Choroid plexus epithelial cell (primary cell): ENCODE measurements at places on chromosomes 6 and 20.

DNA sequence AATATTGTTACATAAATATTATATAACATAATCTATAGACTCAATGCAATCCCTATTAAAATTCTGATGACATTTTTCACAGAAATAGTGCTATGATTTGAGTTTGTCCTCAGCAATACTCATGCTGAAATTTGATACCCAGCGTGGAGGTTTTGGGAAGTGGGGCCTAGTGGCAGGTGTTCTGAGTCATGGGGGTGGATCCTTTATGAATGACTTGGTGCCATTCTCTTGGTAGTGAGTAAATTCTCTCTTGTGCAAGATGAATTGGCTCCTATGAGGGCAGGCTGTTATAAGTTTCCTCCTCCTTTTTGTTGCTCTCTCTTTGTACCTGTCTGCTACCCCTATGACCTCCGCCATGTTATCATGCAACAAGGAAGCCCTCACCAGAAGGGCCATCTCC lies 65.8 kb downstream of the SHPRH start:
- no peak for DNase-seq

DNA sequence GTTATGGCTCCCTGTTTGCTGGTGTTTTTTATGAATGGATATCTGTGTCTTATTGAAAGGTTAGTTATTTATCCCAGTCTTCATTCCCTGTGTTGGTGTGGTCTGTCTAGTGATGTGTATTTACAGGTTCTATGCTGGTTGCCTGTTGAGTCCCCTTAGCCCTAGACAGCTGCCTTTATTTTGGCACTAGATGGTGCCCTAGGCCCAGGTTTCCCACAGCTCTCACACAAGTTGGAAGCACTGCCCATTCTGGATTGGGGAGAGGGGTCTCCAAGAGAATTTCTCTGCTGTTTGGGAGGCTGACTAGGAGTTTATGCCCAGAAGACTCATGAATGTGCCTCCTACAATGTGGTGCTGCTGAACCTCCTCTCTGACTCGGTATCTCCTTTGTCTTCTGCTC lies 12.4 kb downstream of the GRM1 start:
- peak; percentile 49 for DNase-seq

DNA sequence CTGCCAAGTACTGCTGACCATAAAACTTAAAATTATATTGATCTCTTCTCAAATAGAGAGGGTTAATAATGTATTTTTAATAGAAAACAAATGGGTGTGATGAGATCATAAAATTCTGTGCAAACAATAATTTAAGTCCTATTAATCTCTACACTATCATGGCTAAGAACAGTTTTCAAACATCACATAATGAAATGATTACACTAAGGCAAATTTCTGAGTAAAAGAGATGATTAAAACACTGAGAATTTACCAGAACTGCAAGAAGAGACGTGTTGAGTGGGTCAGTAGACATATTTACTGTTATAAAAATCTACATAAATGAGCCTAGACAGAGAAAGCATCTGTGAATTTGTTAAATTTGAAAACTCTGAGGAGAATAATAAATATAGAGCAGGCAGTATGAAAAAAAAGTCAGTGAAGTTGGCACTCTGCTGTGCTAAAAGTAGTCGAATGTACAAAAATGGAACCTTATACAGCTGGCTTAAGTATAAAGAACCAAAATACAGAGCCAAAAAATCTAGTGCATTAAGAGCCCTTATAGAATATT lies 302.6 kb upstream of the MANEA start:
- no peak for DNase-seq

GRCh38 chr20:7371518-7372163 lies 568.6 kb downstream of the HAO1 start:
- DNase-seq, result no peak

- no peak for DNase-seq
Measured at GRCh38 chr6:31031095-31031494, 20.8 kb downstream of the MUC22 start.

- no peak for DNase-seq
Measured at GRCh38 chr20:33657704-33658095, 4.4 kb upstream of the C20orf144 start.

GRCh38 chr6:111916747-111917146 lies 43.5 kb upstream of the FYN start:
- no peak for DNase-seq

GRCh38 chr6:18254793-18255192 lies 9.5 kb downstream of the DEK start:
- DNase-seq, result no peak

- DNase-seq, result peak; percentile 72
Measured at GRCh38 chr6:158649289-158650143, at the start of gene SYTL3. SYTL3 (plus strand) TSS chr6:158650054; CDS start chr6:158663269, 13,215 bp downstream.

GRCh38 chr6:4801491-4802110 lies 25.4 kb downstream of the CDYL start:
- DNase-seq, result no peak

GRCh38 chr20:40997116-40997515 lies 31.5 kb upstream of the TOP1 start:
- peak; percentile 45 for DNase-seq

DNA sequence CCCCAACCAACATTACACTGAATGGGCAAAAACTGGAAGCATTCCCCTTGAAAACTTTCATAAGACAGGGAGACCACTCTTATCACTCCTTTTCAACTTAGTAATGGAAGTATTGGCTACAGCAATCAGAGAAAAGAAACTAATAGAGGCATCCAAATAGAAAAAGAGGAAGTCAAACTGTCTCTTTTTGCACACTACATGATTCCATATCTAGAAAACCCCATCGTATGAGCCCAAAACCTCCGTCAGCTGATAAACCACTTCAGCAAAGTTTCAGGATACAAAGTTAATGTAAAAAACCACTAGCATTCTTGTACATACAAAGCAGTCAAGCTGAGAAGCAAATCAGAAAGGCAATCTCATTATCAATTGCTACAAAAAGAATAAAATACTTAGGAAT lies 580.4 kb upstream of the PTCHD4 start:
- no peak for DNase-seq

DNA sequence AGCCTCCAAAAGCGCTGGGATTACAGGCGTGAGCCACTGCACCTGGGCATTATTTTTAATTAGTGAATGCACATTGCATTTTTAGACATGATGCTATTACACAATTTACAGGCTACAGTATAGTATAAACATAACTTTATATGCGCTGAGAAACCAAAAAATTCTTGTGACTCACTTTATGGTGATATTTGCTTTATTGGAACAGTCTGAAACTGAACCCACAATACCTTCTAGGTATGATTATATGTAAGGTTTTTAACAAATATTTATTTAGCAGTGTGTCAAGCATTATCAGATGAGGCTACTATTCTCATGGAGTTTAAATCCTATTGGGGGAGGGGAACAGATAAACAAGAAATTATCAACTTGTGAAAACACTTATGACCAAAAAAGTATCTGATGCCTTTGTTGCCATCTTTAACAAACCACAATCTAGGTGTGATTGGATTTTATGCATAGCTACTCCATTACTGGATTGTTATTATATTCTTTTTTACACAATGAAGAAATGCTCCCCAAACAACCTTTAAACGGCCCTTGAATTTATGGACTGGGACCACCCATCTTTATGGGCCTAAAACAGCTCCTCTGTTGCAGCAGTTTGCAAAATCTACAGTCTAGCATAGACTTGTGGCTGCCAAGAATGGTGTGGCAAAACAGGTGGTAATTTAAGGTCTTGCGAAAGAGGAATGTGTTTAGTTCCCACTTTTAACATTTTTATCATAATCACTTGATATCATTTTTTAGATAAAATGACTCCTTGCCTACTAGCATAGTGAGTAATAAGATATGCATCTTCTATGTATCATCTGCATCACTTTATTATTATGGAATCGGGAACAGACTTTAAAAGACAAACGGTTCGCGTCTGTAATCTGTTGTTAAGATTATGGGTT lies 159.2 kb upstream of the C6orf118 start:
- DNase-seq, result peak; percentile 28

GRCh38 chr20:38094373-38094891 lies 60.9 kb downstream of the RPRD1B start:
- peak; percentile 90 for DNase-seq

- DNase-seq, result no peak
Measured at GRCh38 chr6:144469144-144469575, 184.0 kb downstream of the UTRN start.

GRCh38 chr20:41261260-41261659 lies 56.3 kb downstream of the ZHX3 start:
- no peak for DNase-seq

DNA sequence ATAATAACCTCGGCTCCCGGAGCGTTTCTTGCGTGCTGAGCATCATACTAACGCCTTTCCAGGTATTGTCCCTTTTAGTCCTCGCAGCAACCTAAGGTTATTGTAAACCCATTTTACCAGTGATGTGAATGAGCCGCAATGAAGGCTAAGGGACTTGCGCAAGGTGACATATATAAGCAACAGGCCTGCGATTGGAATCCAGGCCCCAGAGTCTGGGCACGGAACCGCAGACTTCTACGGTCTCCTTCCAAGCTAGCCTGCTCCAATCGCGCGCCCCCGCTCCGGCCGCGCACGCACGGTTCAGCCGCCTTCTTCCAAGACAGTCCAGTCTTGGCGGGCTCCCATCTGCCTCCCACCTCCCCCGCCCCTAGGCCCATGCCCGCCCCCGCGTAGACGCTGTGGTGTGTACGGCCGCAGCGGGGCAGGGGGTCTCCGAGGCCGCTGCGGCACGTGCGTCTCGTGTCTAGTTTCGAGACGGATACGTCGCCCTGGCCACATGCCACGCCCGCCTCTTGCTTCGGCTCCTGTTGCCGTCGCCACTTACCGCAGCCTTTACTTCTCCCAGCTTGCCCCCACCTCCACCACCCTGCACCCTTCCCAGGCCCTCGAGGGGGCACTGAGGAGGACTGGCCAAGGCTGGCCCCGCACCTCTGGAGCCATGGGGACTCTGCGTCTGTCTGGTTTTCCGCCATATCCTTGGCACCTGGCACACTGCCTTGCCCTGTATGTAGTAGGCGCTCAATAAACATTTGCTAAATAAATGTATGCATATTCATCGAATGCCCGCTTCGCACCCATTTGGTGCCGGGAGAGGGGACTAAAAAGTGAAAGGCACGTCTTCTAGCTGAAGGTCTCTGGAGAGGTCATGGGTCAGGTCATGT lies 855 bp upstream of the GFOD1 start:
- DNase-seq, result peak; percentile 67

DNA sequence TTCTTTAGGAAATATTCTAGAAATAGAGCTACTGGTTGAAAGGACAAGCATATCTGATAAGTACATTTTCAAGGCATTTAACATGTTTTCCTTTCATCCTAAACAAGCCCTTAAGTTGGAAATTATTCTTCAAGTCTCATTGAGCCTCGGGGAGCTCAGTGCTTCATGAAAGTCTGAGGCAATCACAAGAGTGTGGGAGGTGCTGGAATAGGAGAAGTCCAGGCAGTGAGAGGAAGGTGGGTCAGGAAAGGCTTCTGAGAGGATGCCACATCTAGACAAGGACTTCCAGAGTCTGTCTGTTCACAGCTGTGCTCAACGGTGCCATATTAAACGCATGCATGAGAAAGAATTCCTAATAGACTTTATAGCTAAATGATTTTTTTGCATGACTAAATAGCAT lies 69.8 kb downstream of the CD83 start:
- DNase-seq, result no peak

GRCh38 chr6:129793447-129793846 lies 67.7 kb downstream of the TMEM244 start:
- no peak for DNase-seq

DNA sequence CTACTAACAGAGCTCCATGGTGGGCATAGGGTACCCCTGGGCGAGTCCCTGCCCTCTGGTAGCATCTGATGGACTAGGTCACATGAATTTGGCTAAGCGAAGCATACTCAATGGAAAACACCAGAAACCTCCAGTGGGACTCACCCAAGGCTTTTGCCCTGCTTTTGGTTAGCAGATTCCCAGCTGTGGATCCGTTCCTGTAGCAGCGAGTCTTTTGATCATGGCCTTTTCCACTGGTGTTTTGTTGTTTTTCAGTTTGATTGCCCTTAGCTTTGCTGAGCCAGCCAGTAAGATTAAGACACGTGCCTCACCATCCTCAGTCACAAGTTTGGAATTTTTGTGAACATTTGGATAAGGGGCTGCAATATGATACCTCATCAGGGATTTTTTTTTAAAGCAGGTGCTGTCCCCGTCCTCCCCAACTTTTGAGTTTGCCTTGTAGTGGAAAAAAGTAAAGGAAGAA lies 8.0 kb downstream of the TNFAIP3 start:
- no peak for DNase-seq

DNA sequence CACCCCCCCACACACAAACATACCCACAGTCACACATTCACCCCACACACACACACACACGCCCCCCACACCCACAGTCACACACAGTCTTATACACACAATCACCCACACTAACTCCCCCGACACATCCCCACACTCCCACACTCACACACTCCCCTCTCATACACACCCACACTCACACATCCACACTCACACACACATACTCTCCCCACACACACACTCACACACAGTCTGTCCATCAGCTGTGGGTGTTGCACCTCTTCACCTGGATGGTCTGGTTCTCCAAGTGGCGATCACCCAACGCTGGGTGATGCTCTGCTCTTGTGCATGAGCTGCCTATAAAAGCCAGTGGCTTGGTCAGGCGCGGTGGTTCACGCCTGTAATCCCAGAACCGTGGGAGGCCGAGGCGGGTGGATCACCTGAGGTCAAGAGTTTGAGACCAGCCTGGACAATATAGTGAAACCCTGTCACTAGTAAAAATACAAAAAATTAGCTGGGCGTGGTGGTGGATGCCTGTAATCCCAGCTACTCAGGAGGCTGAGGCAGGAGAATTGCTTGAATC lies 158.9 kb downstream of the SMOC2 start:
- no peak for DNase-seq

GRCh38 chr20:13105039-13105438 lies 96.3 kb downstream of the SPTLC3 start:
- no peak for DNase-seq

DNA sequence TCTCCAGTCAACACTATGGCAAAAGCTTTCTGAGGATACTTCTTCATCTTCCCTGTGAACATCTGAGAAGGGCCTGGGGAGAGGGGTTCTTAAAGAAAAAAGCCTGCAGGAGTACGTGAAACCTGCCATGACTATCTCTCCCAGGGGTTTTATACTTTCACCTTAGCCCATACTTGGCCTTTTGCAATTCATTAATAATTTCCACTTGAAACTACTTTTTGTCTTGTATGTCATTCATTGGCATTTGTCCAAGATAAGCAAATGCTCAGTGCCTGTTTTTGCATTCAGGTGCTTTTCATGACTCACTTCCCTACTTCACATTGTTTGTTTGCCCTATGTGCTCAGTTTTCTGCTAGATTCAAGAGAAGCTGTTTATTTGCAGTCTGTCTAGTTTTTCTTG lies 580.3 kb upstream of the GJE1 start:
- DNase-seq, result peak; percentile 98

DNA sequence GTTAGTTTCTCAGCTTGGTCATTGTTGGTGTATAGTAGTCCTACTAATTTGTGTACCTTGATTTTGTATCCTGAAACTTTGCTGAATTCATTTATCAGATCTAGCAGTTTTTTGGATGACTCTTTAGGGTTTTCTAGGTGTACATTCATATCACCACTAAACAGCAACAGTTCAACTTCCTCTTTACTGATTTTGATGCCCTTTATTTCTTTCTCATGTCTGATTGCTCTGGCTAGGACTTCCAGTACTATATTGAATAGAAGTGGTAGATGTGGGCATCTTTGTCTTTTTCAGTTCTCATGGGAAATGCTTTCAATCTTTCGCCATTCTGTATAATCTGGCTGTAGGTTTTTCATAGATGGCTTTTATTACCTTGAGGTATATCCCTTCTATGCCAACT lies 61.3 kb upstream of the HEY2 start:
- DNase-seq, result no peak
